ENCODE measurements at places on chromosomes 2 and 18.

DNA sequence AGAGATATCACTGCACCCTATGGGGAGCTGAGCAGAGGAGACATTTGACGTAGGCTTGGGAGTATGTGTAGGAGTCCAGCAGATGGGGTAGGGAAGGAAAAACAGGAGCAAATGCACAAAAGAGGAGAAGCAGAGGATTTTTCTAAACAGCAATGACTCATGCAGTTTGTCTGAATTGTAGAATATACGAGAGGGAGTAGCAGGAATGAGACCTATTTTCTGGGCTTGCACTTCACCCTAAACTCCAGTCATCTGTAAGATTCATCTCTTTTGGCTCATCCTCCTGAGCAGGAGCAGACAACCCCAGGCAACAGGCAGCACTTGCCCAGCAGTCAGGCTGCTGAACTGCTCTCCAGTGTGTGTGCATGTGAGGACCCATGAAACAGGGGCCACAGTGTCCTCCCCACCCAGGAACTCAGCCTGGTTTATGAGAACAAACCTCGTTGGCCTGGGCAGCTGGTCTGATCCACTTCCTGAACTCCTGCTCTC lies 100.2 kb upstream of the CDC42EP3 start:
- no peak for DNase-seq

DNA sequence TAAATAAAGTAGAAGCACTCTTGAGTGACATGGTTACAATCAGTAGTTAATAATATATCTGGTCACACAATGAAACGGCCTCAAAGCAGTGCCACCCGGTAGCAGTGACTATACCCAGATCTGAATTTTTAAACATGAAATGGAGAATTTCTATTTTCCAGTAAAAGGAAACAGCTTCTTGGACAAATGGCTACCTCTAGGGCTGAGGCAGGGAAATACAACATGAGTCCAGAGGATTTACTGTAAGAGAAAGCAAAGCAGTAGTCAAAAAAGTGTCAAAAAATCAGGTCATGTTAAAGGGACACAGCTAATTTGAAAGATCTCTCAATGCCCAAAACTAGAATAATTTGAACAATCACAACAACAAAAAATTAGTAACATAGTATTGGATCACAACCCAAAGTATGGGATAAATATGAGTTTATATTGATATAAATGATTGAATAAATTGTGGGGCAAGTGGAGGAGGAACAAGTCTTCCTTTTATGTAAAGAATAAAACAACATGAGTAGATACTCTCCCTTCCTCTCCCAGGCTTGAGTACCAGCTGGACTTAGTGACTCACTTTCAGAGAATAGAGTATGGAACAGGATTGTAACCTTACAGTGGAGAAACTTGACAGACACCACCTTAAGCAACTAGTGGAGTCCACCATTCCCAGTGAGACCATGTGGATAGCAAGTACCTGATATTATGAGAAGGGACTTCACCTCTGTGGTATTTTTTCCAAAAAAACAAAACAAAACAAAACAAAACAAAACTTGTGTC lies 180.8 kb downstream of the MBD2 start:
- no peak for DNase-seq

GRCh38 chr18:8794156-8794933 lies 89.0 kb downstream of the MTCL1 start:
- DNase-seq = no peak

GRCh38 chr2:160269365-160269764 lies 69.3 kb upstream of the ITGB6 start:
- no peak for DNase-seq

DNA sequence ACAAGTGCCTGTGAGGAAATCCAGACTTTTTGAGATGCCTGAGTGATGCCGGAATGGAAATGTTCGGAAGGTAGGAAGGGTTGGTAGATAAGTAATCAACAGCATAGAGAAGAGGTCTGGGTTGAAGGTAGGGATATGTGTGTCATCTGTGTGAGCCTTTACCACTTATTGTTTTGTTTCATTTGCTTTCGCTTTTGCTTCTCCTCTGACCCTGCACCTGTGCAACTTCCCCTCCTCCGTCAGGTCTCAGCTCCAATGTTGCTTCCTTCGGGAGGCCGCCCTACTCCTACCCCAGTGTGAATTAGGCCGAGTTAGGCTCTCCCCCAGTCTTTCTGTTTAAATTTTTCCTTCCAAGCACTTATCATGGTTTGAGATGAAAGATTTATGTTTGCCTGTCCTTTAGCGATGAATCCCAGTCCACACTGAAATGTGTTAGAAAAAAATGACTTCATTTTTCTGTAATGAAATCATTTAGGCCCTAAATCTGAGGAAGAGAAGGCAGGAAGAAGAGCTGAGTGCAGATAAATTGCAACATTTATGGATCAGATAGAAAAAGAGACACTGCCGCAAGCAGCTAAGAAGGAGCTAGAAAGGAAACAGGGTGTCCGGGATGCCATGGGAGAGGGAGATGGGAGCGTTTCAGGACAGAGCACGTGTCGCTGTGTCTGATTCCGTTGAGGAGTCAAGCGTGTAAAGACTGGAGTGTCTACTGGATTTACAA lies 139.6 kb upstream of the PELI1 start:
- no peak for DNase-seq

DNA sequence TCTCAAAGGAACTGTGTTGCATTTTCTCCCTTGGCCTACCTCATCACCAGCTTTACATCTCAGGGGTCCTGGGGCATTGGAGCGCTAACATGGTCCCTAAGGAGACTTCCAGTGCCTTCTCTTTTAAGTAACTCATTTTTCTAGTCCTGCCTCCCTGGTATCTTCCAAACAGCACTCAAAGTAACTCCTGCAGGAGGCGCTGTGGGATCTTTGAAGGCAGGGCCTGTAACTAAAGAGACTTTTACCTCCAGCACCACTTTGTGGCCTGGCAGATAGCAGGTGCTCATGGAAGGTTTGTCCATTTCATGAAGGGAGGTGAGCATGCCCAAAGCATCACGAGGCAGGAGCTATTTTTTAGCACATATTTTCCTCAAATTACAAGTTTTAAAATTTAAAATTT lies 411.0 kb upstream of the GYPC start:
- peak; percentile 21 for DNase-seq

DNA sequence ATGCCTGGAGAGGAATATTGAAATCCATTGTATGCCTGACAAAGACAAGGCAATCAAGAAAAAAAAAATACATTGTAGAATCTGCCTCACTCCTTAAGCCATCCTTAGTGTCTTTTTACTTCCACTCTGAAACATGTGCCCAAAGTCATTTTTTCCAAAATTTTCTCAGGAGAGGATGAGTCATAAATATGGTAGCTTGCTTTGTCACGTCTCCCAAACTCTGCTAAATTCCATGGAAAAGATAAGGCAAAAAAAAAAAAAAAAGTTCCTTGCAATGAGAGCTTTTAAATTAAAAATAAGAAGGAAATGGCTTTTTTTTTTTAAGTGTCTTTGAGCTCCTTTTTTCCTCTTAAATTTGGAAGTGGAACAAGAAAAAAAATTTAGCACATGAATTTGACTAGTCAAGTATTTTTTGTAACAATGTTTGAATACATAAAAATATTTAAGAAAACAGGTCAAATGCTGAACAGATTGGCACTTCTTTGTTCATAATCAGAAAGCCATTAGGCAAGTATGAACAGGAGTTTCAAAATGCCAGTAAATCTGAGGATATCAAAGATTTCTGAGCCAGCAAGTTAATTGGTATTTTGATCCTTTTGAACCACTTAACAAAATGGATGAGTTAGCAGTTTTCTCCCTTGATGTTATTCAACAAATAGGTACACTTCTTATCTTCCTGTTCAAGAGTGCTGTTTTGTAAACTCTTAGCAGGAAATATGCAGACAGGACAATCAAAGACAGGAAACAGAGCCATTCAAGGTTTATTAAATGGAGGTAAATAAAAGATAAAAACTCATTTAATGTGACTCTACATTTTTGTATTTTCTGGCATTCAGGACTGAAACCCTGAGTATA lies 247.3 kb upstream of the SP5 start:
- DNase-seq = no peak

DNA sequence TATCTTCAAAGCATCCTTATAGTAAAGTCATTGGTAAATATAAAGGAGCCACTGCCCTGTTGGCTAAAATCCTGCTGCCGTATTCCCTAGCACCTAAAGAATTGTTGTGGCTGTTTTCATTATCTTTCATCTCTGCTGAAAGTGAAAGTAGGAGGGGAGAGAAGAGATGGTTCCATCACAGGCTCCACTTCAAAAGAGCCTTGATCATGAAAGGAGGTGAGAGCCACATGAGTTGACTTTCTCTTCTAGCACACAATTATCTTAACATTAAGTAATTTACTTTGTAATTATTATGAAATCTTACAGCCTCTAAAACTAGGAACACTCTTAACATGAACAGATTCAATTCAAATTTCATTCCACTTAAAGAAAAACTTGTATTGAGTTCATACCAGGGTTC lies 1050.9 kb upstream of the LRRTM1 start:
- no peak for DNase-seq

DNA sequence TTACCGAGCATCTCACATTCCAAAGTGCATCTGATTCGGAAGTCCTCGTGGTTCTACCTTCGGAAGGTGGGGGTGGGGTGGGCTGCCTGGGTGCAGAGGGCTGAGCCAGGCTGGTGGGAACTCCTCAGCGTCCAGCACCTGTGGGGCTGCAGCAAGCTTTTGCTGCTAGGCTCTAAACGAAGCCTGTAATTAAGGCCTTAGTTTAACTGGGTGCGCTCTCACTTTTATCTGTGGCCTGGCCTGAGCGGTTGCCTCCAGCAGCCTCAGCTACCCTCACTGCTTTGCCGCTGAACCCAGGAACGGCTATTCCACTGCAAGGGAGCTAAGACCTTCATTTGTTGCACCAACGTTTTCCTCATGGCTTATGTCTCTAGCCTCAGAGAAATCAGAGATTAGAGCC lies 48.4 kb downstream of the TMEM17 start:
- DNase-seq = no peak

DNA sequence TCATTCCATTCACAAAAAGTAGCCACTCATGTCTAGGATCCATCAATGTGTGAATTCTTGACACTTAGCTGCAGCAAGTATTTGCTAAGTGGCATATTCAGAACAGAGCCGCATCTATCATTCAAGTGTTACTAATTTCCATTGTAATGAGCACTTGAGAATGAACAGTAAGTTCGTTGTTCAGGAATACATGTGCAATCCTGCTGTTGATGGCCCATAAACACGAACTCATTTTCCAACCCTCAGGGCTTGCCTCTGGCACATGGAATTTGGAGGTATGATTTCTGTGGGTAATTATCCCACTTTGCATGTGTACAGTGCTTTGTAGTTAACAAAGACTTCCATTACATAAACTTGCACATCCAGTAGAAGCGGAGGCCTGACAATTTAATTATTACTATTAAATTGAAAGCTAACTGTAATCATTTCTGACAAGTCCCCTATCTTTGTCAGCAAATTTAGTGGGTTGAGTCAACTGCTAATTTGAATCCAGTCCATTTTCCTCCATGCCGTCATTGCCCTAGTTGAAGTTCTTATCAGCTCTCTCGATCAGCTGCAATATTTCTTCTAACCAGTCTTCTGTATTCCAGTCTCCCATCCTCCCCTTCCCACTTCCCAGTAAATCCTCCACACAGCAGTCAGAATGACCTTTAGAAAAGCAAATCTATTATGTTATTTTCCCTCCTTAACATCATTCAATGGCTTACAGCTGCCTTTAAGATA lies 116.0 kb upstream of the AQP4 start:
- no peak for DNase-seq

DNA sequence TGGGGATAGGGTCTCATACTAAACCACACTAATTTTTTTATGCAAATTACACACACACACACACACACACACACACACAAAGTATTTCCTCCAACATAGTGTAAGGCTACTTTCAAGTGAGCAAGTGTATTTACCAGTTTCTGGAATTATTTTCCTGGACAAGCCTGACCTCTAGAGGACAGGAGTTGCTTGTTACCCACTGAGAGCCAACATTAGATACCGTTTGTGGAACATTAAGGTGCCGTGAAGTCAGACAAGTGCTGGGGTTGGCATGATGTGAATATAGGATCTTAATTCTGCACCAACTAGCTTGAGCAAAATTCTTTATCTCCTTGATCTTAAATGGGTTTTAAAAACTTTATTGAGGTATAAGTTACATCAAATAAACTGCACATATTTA lies 39.3 kb upstream of the SERPINB2 start:
- no peak for DNase-seq

GRCh38 chr2:85179541-85179940 lies 46.3 kb downstream of the TCF7L1 start:
- no peak for DNase-seq

DNA sequence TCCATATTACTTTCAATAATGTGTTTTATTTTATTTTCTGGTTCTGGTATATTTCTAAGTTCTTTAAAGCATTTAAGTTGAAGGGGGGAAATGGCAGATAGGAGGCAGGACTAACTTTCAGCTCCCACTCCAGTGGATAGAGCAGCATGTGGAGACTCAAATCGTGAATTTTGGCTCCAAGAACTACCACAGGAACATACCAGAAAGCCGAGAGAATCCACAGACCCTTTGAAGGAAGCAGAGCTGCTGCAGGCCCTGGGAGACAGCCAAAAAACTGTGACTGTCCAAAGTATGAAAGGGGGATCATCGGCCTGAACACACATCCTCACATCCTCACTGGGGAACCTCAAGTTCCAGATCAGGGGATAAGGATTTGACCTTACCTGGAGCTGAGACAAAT lies 207.6 kb upstream of the VWC2L start:
- no peak for DNase-seq

DNA sequence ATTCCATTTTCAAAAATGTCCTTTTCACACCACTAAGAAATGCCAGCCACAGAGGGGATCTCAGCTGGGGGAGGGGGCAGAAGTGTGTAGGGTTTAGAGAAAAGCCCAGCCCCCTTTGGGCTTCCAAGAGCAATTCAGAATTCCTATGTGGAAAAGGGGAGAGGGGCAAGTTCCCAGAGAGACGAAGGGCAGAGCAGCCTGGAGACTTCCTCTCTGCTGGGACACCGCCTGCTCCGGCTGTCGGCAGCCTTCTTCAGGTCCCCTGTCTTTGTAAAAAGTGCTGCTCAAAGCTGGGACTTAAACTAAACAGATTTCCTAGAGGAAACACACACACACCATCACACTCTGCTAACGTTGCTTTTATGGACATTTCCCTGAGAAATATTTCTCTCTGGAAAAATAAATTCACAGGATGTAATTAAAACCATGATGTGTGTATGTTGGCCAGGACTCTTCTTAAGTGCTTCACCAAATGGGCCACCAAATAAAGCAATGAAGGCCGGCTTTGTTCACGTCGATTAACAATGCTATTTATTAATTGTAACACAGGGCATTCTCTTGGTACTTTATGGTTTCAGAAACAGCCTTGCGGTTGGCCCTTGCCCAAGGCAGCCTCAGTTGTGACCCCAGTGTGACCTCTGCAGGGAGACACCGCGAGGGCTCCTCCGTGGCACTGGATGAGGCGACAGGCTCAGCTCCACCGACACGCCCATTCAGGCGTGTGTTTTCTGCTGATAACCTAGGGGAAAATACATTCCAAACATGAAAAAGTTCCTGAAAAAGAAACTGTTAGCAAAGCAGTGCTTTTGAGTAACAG lies 5.6 kb upstream of the ASB1 start:
- DNase-seq = no peak

GRCh38 chr2:68716604-68717304 lies 17.9 kb upstream of the ARHGAP25 start:
- DNase-seq = no peak

GRCh38 chr2:15768142-15768541 lies 172.2 kb upstream of the MYCN start:
- no peak for DNase-seq

Measured in heart right ventricle (tissue), 16 donors.